ENCODE measurements at places on chromosomes 7 and 10.

- DNase-seq: peak; percentile 26
Observed at GRCh38 chr7:140036224-140036962, 26.4 kb downstream of the PARP12 start.

DNA sequence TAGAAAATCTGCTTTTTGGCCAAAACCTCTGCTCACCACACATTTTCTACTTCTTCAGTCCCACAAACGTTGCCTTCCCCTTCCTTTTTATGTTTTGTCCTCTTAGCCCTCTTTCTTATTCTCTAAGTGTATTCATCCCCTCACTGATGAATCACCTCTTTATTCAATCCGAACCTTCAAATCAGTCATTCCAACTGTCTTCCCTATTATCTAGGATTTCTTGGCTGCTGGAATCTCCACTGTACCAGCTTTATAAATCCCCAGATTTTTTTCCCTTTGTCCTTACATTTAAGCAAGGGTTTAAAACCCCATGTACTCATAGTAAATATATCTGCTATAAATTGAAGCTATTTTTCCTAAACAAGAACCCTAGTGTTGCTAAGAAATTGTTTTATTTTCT lies 176.9 kb downstream of the SEMA3A start:
- no peak for DNase-seq

DNA sequence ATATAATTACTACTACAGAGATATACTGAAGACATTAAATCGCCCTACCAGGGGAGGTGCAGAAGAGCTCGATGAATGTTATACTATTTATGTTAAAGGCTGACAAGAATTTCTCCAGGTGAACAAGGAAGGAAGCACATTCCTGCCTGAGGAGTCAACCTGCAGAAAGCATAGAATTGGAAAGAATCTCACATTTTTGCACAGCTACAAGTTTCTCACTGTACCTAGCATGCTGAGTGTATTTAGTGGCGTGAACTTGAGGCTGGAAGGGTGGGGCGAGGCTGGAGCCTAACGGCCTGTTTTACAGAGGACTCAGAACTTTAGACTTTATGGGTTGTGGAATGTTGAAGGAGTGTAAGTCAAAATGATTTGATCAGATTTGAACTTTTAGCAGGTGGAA lies 373.6 kb upstream of the LRGUK start:
- no peak for DNase-seq

DNA sequence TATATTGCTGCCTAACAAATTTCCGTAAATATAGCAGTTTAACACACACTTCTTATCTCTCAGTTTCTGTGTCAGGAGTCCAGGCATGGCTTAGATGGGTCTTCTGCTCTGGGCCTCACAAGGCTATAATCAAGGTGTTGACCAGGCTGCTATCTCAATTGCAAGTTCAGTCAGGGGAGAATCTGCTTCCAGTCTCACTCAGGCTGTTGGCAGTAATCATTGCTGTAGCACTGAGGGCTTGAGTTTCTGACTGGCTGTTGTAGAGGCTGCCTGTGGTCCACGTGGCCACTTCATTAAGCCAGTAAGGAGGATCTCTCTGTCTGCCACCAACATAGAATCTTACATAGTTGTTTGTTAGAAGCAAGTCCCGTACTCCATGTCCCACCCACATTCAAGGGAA lies 138.4 kb downstream of the ST7 start:
- no peak for DNase-seq

- DNase-seq: no peak
Observed at GRCh38 chr7:22088827-22089226, 143.1 kb upstream of the CDCA7L start.

- no peak for DNase-seq
Observed at GRCh38 chr7:47591655-47592572, 10.0 kb upstream of the TNS3 start.

DNA sequence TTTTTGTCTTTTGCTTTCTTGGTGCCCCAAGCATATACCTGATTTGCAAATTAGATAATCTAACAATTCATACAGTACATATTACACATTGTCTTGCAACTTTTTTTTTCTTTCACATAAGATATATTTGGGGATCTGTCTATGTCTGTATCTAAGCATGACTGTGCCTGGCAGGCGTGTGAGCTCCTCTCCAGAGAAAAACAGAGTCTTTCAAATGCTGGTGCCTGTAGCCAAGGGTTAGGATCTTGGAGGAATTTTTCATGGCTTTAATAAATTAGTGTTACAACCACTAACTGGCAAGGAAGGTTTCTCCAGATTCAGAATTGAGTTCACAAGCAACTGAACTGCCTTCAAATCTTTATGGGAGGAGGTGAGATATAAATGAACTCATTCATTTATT lies 14.8 kb upstream of the SLF2 start:
- DNase-seq: no peak

DNA sequence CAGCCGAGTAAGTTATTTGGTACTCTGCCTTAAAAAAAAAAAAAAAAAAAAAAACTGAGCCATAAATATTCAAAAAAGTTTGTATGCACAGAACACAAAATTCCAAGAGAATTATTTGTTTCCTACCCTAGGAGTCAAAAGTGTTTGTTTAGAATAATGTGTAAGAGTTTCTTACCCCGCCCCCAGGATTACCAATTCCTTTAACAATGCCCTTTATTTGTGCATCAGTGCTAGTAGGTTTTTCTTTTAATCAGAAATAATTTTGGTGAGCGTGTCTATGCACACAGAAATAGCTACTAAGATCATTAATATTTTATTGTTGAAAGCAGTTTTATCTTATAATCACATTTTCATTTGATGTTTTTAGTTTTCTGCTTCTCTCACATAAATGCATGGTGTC lies 374.6 kb downstream of the DPP6 start:
- no peak for DNase-seq

DNA sequence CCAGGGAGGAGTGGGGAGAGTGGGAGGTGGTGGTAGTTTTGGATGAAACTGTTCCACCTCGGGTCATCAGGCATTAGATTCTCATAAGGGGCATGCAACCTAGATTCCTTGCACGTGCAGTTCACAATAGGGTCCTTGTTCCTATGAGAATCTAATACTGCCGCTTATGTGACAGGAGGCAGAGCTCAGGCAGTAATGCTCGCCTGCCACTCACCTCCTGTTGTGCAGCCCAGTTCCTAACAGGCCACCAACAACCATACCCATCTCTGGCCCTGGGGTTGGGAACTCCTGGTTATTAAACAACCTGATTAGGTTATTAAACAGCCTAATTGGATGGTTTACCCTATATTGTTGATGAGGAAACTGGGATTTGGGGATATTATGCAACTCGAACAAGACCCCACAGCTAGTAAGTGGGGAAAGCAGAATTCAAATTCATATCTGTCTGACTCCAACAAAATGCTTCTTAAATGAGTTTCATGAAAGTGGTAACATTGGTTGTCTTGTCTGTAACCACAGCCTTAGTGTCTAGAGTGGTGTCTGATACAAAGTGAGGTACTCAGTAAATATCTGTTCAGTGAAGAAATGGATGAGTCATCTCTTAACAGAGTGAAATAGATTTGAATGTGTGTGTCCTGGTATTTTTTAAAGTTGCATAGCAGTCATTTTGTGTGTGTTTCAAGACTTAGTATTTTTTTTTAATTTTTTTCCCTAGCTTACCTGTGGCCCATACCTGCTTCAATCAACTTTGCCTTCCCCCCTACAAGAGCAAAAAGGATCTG lies 101.6 kb downstream of the HECTD2 start:
- DNase-seq: no peak

Measured in activated CD4-positive, alpha-beta T cell treated with anti-CD3 and anti-CD28 coated beads for 48 hours (primary cell).